ENCODE measurements at places on chromosomes 4 and X. TPM values are rescaled to one million over a fixed set of nuclear protein-coding genes. Genes with fewer than 3 reads are reported as not detected.

The RHOH gene
- total RNA-seq, result not detected

The LRP2BP gene
- total RNA-seq, result 0.29 TPM

The MAGED4 gene
- total RNA-seq, result 42.3 TPM

The UBE2A gene
- 17.6 TPM for total RNA-seq

The PDZD4 gene
- total RNA-seq, result 5.7 TPM

The DOCK11 gene
- total RNA-seq, result 5.0 TPM

The AFM gene
- total RNA-seq, result not detected

DNA sequence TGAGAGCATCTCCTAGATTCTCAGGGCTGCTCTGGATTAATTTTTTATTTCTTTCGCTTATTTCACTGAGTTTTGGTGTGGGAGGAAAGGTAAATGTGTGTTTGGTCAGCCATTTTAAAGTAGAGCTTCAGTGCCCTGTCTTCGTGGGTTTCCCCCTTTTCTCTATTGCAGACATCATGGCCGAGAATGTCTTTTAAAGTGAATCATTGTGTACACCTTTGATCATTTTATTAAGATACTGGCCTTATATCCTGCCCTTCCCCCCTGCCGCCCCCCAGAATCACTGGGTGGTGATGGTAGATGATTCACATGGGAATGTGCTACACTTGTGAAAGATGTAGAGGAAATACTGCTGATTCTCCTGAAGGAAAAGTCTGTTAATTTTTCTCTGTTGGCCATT, 23.8 kb downstream of the CDKL5 start:
- DNase-seq, result no peak

GRCh38 chrX:1667566-1667965, 52.7 kb downstream of the ASMT start:
- DNase-seq, result no peak

DNA sequence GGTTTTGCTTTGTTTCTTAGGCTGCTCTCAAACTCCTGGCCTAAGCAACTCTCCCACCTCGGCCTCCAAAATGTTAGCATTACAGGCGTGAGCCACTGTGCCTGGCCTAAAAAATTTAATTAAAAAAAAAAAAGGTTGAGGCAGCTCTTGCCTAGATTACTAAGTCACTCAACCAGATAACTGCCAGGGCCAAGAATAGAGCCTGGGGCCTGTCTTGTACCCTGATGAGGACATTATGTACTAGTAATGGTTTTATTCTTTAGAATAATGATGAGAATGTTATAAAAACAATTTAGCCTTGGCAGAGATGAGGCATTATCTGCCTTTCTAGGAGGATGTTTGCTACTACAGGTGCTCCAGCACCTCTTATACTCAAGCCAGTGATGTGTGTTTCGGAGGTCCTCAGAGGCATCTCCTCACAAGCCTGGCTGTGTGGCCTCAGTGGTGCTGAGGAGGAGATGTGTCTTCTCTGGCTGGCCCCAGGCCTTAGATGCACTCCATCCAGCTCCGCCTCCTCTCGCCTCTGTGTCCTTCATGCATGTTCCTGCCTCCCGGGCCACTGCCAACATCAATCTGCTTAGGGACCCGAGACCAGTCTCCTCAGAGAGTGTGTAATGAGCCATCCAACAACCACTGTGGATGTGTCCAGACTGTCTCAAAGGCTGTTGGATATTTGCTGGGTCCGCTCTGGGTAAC, 337.7 kb upstream of the GATB start:
- no peak for DNase-seq

- no peak for DNase-seq
These were observed 89.1 kb downstream of the TBC1D9 start for GRCh38 chr4:140666889-140667614.

DNA sequence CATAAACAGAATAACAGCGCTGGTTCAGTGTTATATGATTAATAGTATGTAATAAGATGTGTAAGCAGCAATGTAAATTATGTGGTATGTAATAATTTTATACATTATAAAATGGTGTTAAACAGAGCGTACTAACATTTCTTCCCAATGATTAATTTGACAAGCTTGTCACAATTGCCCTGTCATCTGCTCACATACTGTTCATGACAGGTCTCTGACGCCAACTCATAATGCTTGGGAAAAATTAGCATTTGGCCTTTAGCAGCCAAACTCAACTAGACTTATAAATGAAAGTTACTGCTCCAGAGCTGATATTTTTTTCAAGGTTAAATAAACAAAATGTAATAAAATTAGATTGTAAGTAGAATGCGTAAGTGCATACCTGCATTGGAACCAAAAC, 246.8 kb downstream of the TRAM1L1 start:
- DNase-seq, result no peak

- DNase-seq, result no peak
These were observed 116.7 kb downstream of the TMA16 start for GRCh38 chr4:163611182-163611581.

- DNase-seq, result no peak
These were observed 768 bp downstream of the CLCN4 start for GRCh38 chrX:10157543-10157942.

DNA sequence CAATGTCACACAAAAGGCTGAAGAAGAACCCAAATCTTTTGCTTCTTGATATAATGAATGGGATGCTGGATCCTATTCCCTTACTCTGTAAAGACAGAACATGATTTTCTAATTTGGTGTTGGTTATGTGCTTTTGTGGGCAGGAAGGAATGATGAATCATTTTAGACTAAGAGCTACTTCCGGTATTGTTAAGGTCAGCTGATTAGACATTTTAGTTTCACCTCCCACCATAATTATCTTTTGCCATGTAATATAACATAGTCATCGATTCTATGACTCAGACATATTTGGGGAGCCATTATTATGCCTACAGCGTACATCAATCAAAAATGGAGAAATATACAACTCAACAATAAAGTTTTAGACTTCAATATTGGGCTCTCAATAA, 265.3 kb downstream of the ZNF674 start:
- peak; percentile 25 for DNase-seq

DNA sequence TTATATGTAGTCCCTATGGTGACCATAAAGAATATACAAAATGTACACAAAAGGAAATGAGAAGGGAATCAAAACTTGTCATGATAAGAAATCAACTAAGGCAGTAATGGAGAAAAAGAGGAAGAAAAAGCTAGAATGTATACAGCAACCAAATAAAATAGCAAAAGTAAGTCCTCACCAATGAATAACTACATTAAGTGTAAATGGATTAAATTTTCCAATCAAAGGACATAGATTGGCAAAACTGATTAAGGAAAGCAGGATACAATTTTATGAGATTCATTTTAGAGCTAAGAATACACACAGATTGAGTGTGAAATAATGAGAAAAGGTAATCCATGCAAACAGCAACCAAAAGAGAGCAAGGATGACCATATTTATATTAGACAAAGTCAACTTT, 157.4 kb downstream of the TET2 start:
- no peak for DNase-seq

GRCh38 chr4:83011689-83012199, 1.1 kb upstream of the LIN54 start:
- no peak for DNase-seq

DNA sequence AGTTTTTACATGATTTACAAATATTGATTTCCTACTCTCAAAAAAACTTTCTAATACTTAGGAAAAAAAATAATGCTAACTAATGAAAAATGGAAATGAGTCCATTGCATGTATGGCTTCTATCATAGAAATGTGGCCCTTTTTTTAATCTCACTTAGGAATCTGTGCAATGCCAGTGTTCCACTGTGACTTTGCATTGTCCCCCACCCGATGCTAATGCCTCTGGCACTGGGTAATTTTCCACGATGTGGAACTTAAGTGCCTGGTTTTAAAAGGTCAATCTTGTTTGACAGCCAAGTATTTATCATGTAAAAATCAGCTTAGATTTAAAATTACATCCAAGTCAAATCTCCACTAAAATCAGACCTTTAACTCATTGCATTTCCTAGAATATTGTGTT, 53.1 kb downstream of the SPATA4 start:
- no peak for DNase-seq

DNA sequence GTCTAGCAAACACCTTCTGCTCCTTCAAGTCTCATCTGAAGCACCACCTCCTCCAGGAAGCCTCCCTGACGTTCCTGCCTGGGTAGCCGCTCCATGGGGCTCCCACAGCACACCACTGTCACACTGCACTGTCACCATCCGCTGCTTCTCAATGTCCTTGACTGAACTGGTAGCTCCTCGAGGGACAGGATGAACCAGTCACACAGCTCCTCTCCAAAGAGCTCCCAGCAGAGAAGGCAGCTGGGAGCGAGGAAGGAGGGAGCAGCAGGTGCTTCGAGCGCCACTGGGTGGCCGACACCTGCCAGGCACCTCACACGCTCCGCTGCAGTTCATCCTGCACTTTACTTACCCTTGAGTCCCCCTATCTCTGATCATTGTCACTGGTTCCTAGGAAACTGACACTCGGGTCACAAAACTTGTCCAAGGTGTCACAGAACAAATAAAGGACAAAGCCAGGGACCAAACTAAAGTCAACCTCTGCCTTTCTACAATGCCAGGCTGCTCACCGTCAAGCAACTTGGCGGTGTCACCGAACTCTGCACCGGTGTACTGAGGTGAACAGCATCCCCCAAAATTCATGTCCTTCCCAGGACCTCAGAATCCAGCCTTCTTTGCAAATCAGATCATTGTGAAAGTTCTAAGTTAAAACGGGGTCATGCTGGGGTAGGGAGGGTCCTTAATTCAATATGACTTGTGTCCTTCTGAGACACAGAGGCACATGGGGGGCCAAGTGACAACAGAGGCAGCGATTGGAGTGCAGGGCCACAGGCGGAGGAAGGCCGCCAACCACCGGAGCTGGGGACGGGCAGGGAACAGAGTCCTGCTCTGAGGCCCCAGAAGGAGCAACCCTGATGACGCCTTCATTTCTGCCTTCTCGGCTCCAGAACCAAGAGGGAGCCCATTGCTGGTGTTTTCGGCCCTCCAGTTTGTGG, 5.5 kb upstream of the S100P start:
- no peak for DNase-seq

DNA sequence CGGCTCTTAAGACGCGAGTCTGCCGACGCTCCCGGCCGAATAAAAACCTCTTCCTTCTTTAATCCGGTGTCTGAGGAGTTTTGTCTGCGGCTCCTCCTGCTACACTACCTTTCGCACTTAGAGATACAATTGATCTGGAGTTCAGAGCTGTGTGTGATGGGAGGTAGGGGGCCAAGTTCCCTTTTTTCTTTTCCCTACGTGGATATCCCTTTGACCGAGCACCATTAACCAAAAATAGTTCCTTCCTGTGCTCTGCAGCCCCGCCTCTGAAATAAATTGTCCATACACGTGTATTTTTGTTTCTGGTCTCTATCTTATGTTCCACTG, 555 bp upstream of the PGM2 start:
- DNase-seq, result peak; percentile 0

GRCh38 chr4:183355405-183355804, 33.2 kb upstream of the CLDN24 start:
- peak; percentile 61 for DNase-seq

- DNase-seq, result no peak
These were observed 288.4 kb upstream of the NRK start for GRCh38 chrX:105533951-105534350.

- peak; percentile 39 for DNase-seq
These were observed 772 bp downstream of the CYP4V2 start for GRCh38 chr4:186192066-186192612.

- peak; percentile 79 for DNase-seq
These were observed 49.2 kb downstream of the SEL1L3 start for GRCh38 chr4:25813448-25814106.

DNA sequence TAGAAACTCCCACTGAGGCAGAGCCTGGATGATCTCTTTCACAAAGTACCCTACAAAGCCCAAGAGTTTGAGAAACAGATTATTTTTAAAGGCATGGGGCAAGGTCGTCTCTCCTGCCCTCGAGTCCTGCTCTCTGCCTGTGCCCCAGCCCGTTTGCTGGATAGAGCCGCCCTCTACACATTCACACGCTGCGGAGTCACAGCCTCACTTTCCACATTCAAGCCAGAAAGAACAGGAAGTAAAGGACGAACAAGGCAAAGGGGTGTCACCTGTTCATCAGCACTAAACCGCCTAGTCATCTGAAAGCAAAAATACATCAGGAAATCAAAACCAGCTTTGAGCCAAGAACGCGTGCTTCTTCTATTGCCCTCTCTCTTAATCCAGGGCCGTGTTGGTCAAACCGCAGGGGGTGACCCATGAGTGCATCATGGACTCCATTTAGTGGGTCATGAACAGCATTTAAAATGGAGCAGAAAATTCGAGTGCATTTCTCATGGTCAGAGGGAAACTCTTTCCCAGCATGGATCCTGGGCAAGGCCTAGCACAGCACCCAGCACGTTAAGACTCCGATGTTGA, 83.4 kb downstream of the PHKA2 start:
- DNase-seq, result no peak

DNA sequence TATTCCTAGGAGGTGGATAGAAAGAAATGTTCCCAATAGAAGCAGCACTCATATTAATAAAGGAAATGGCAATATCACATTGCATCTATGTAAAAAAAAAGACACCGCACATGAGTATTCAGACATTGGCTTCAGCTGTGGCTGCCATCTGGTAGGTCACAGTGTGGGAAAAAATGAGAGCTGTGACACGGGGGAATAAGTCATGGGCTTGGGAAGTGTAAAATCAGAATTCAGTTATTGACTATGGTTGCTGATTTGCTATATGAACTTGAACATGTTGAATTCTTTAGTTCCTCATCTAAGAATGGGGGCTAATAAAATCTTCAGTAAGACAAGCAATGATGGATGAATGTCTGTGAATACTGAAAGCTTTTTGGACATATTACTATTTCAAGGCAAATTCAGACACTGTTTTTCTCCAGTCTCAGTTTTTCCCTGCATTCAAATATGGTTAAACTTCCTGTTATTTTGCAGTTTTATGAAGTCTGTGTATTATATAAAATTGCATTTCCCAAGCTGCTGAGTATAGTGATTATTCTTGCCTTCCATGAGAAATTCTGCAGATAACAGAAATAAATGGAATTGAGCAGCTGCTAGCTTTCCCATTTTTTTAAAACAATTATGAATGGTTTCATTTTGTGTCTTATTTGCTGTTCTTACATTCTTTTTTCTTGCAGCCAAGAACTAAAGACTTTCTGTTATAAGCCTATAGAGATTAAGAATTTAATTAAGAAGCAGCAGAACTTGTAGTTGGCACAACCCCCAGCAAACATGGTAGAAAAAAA, 221.0 kb downstream of the ANKRD50 start:
- no peak for DNase-seq

DNA sequence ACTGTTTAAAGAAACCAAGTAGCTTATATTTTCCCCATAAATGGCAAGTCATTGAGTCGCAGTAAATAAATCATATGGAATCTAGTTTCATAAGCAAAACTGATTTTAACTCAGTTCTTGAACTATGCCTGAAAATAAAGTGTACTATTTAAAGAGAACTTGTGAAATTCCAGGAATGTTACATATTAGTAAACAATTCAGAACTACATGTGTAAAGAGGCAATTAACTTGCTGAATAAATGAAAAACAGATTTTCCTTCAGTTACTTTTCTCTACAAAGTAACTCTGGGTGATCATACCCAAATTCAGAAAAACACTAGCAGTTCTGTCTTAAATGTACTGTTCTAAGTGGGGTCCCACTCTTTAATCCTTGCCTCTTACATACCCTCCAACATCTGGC, 236.1 kb upstream of the EDNRA start:
- DNase-seq, result no peak

GRCh38 chr4:158182736-158183135, 9.9 kb upstream of the GASK1B start:
- DNase-seq, result no peak

Data from Daoy (cell line).